T-cell (primary cell): ENCODE measurements at places on chromosomes 3 and 15. TPM values are rescaled to one million over a fixed set of nuclear protein-coding genes. Genes with fewer than 3 reads are reported as not detected.

GPR62 gene
- total RNA-seq: not detected

SERINC4 gene
- not detected for total RNA-seq

VIPR1 gene
- 92.4 TPM for total RNA-seq

PLA2G4E gene
- total RNA-seq: not detected

MNS1 gene
- not detected for total RNA-seq

DNA sequence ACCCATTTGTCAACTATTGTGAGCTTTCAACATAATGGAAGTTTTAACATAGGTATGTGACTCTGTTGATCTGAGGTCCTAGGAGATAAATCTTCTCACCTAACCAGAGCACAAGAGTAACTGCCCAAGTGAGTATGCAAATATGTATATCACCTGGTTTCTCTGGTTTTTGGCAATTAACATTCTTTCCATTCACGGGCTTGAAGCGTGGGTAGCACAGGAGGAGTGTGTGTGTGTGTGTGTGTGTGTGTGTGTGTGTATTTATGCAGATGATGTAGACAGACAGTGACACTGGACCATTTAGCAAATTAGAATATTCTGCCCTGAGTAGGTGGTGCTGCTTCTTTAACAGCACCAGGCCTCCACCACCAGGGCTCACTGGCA is 15.0 kb downstream of the EPHB1 start:
- H3K4me3 ChIP-seq: no peak overlapping the region
- no peaks in the 10 kb centered on the region for H3K4me1 ChIP-seq
- DNase-seq: no peak
- H3K27ac ChIP-seq: no peak overlapping the region
- no peaks in the 10 kb centered on the region for H3K36me3 ChIP-seq
- H3K27me3 ChIP-seq: peaks cover 5% of the 10 kb centered on the region

DNA sequence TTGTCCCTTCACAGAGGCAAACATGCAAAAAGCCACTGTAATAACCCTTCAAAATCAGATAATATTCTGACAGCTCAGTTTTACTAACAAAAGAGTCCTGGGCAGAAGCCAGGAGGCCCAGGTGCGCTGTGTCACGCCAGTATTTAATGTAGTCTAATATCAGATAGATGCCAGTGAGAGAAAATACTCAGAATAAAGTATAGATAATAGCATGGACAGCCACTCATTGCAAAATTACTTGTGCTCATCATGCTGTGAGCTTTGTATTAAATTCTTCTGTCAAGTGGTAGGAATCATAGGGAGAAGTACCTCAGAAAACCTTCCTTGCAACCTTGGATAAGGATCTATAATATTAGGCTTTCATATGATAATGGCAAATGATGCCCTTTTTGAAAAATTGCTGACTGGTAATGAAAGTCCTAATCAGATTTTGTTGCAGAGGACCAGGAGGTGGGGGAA is 1154.3 kb downstream of the ROBO1 start:
- no peak overlapping the region for H3K4me3 ChIP-seq
- H3K27me3 ChIP-seq: no peaks in the 10 kb centered on the region
- no peaks in the 10 kb centered on the region for H3K36me3 ChIP-seq
- DNase-seq: no peak
- H3K27ac ChIP-seq: no peak overlapping the region

DNA sequence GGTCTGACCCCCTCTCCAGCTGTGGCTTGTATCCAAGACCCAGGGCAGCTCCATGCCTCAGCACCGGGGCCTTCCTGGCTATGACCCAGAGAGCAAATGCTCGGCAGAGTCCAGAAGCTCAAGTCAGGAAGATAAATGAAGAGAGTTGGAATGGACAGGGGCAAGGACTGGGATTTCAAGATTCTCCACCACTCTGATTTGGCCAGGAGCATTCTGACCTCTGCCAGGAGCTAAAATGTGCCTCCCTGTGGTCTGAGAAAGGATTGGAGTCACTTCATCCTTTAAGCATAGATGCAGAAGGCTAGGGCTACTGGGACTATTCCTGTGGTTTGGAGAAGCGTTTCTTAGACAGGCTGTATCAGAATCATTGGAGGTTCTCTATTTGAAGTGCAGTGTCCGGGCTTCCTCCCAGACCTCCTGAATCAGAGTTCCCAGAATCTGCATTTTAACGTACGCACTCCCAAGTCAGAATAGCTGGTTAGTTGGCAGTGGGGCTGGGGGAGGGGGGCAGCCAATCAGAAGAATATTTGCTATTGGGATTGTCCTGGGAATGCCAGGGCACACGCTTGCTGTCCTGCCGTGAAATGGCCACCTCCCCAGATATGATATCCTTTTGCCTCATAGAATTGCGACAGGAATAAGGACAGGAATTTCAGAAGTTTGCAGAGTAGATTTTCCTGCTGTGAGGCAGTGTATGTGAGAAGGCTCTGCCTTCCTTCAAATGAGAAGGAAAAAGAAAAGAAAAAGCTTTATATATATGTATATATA is 57.4 kb downstream of the HRH1 start:
- no peaks in the 10 kb centered on the region for H3K36me3 ChIP-seq
- DNase-seq: no peak
- H3K4me1 ChIP-seq: no peaks in the 10 kb centered on the region
- H3K27me3 ChIP-seq: no peaks in the 10 kb centered on the region
- H3K27ac ChIP-seq: no peak overlapping the region

DNA sequence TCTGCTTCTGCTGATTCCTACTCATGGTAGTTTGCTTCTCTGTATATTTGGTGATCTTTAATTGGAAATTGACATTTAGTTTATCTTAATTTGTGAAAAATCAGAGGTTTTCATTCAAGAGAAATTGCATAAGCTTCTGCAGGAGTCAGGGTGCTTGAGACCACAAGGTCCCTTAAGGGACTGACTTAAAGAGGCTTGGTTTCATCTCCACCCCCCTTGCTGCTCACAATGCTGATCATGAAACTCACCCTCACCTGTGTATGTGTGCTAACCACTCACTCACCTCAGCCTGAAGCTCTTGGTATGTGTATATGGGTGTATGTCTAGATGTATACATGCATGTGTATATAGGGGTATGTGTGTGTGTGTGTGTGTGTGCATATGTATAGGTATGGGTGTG is 11.4 kb downstream of the PGPEP1L start:
- no peak for DNase-seq
- H3K4me1 ChIP-seq: no peaks in the 10 kb centered on the region
- H3K27ac ChIP-seq: no peak overlapping the region
- H3K36me3 ChIP-seq: no peaks in the 10 kb centered on the region
- no peaks in the 10 kb centered on the region for H3K27me3 ChIP-seq

- H3K36me3 ChIP-seq: no peaks in the 10 kb centered on the region
- H3K27me3 ChIP-seq: no peaks in the 10 kb centered on the region
- DNase-seq: no peak
- H3K27ac ChIP-seq: no peak overlapping the region
- H3K4me3 ChIP-seq: no peak overlapping the region
These were observed 287.5 kb upstream of the CNTN6 start for GRCh38 chr3:805326-805725.

DNA sequence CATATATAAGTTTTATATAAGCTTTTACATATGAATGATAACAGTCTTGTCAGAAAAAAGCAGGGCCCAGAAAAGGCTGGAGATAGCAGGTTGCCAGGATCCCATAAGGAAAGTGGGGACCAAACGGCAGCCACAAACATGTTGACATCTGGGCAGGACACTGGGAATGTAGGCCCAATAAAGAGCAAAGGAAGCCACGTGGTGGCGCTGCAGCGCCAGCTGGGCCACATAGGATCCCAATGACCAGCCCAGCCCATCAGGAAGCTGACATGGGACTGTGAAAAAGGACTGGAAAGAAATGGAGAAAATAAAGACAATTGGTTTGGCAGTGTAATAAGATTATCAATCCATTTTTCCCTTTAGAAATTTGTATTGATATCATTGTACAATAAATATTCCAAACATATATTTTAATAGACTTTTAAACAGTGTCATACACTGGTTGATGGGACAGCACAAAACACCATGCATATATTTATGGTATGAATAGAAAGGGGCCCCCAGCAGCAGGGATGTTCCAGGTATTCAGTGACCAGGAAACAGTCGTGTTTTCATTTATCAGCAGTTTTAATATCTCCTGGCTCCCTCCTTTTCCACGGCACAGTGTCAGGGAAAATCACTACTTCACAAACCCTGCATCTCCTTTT is 89.0 kb upstream of the STRIT1 start:
- H3K27me3 ChIP-seq: no peaks in the 10 kb centered on the region
- H3K27ac ChIP-seq: no peak overlapping the region
- H3K36me3 ChIP-seq: no peaks in the 10 kb centered on the region
- H3K4me1 ChIP-seq: no peaks in the 10 kb centered on the region

- H3K4me3 ChIP-seq: no peak overlapping the region
- DNase-seq: no peak
- no peaks in the 10 kb centered on the region for H3K27me3 ChIP-seq
- H3K36me3 ChIP-seq: no peaks in the 10 kb centered on the region
- no peak overlapping the region for H3K27ac ChIP-seq
- H3K4me1 ChIP-seq: peaks cover 4% of the 10 kb centered on the region
These were observed 87.4 kb downstream of the CHST2 start for GRCh38 chr3:143206955-143207337.

- no peak for DNase-seq
- no peaks in the 10 kb centered on the region for H3K4me1 ChIP-seq
These were observed 37.7 kb downstream of the LDHAL6B start for GRCh38 chr15:59244337-59244736.
